ENCODE measurements at places on chromosomes 3 and 15.

- no peak for DNase-seq
Measured at GRCh38 chr3:126984391-126985131, 1.6 kb downstream of the PLXNA1 start.

DNA sequence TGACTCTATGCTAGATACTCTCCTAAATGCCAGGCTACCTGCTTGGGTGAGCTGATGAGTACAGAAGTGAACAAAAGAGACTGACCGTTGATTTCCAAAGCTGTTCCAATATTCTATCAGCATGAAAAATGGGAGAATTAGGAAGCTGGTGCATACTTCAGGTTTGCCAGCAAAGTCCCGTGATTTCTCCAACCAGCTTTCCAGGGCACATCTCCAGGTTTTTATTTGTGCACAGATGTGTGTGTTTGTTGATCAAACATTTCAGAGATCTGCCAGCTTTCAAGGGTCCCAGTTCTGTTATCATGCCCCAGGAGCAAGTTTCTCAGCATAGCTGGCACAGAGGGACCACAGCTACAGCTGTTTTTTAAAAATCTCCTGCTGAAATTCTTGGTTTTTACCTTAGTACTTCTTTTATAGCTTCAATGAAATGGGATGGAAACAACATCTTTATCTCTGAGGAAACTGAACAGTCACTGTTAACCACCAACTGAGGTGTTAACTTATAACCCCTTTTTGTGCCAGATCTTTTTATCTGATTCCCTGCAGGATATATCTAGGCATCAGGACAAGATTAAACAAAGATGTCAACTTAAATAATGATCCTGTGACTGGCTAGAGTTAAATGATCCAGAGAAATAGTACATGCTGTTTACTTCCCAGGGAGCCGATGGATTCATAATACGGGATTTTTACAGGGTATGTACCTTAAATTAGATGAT, 380.8 kb downstream of the GRM7 start:
- no peak for DNase-seq

GRCh38 chr15:55917881-55918296, 75.5 kb downstream of the NEDD4 start:
- DNase-seq, result no peak

GRCh38 chr3:31213869-31214486, 318.7 kb upstream of the STT3B start:
- no peak for DNase-seq

DNA sequence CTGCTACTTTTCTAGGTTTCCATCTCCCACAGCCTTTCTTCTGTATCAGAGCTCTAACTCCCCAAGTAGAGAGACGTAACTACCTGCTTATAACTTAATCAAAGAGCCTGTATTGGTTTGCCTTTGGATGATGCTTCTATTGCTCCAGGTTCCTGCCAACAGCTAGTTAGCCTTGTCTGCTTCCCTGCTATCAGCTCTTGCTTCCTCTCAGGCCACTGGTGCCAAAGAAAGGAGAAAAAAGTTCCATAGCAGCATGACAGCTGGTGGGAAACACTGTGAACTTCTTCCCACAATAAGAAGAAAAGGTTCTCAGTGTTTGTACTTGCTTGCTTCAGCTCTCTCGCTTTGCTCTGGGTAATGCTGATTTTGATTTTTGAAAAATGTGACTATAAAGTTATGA, 206.6 kb downstream of the GBE1 start:
- DNase-seq, result no peak

GRCh38 chr3:78177780-78178179, 1137.9 kb downstream of the ROBO2 start:
- no peak for DNase-seq

DNA sequence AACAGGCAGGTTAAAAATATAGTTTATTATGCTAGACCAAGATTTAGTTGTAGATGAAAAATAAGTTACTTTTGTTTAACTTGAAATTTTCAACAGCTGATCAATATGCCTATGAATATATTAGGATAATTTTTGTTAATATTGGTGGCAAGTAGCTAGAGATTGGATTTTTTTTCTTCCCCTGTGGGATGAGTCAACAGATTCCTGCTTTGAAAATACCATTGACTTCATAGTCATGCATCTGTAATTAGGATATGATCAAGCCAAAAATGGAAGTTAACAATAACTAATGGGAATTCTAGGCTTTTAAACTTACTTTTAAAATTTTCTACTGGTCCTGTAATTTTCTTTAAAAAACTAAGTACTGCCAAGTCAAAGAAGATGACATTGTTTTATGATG, 211.7 kb downstream of the ZIC1 start:
- no peak for DNase-seq

DNA sequence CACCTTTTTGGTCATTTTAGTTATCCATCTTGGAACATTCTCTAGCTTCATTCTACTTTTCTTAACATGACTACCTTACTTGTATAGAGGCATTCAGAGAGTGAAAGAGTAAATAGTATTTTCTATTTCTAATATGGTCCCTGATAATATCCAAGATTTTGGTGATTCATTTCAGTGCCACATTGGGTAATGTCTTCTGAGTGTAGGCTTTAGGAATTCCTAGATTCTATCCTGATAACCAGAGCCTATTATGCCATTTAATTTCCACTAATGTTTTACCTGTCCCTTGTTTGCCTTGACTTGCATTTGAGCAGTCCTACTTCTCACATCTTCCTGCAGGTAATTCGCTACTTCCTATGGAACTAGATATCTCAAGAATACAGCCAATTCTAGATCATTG, 21.8 kb downstream of the ADGRG7 start:
- DNase-seq, result no peak

- DNase-seq, result no peak
Measured at GRCh38 chr3:105351821-105352220, 14.9 kb upstream of the ALCAM start.

DNA sequence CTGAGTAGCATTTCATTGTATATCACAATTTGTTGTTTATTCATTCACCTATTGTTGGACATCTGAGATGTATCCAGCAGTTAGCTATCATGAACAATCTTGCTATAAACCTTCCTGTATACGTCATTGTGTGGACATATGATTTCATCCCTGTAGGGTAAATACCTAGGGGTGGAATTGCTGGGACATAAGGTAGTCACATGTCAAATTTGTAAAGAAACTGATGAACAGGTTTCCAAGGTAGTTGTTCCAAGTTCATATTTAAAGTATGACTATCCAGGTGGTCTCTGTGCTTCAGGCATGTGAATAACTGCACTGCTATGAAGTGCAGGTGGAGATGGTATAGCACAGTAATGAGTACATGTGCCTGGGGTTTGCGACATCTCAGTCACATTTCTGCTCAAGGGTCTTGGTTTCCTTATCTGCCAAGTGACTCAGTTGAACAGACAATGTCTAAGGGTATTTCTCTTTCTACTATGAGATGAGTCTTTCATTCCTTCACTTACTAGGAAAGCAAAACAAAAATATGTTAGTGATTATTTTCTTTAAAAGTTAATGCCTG, 229.0 kb upstream of the HES1 start:
- no peak for DNase-seq

- DNase-seq, result peak; percentile 32
Measured at GRCh38 chr15:25684521-25685431, 178.4 kb downstream of the ATP10A start.

DNA sequence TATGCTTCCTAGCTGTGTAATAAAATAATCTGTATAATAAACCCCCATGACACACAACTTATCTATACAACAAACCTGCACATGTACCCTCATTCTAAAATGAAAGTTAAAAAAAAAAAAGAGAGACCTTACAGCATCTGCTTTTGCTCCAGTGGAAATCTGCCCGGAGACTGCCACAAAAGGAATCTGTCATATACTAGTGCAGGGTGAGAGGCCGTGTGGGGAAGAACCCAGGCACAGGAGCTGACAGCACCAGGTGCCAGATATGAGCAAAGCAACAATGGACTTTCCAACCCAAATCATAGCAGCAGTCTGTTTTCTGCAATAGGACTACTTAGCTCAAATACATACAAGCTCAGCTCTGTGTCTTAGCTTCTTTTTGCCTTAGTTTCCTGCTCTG, 346.5 kb downstream of the ROBO1 start:
- DNase-seq, result no peak

- DNase-seq, result no peak
Measured at GRCh38 chr3:189316296-189317019, 144.7 kb downstream of the TPRG1 start.

GRCh38 chr3:47813551-47814177, 10.7 kb downstream of the DHX30 start:
- no peak for DNase-seq

DNA sequence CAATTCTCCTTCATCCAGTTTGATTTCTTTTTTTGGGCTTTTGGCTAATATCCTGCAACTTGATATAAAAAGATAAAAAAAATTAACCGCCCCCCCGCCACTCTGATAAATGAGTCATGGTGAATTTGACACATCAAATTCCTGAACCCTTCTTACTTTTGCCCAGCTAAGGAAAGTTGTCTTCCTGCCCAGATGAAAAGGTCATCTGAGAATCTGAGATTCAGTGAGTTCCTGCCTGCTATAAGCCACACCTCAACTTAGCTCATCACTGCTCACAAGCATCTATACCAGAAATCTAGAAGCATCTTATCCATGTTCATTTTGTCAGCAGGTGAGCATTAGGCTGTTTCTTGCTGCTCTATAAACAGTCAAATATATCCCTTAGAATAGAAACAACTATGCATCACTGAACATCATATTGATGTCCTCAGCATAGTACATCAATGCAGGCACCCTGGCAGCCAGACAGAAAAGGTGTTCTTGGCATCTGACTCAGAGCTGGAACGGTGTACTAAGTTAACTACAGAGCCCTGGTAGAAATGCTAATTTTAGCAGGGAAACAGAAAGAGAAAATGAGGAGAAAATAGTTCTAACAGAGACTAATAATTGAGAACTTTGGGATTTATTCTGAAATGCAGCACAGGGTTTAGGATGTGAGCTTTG, 77.1 kb downstream of the SEMA6D start:
- no peak for DNase-seq

DNA sequence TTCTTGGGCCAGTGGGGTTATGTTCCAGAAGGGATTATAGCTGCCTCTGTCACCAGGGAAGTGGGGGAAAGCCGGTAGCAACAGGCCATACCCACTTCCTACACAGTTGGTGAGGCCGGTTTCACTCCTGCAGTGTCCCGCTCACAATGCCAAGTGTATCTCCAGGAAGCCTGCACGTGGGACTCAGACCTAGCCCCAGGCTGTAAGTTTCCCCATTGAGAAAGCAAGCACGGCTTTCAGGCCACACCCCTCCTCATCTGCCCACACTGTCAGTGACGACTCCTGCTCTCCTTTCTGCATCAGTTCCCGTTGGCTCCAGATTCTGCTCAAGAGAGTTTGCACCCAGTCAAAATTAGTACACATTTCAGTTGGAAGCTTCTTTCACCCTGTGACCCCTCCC, 51.6 kb upstream of the CPOX start:
- DNase-seq, result no peak

DNA sequence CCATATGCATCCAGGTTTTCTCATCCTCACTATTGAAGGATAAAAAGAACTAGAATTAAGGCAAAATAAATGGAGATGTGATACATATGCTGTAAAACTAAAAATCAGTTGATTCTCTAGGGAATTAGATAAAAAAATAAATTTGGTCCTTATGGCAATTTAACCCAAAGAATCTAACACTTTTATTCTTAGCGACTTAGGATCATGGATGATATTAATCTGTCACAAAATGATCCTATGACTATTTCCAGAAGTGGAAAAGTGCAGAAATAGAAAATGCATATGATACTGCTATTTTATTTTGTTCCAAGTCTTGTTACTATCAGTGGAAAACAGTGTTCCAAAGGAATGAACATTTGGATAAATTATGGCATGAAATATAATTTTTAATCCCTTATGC, 746.3 kb downstream of the ROBO2 start:
- no peak for DNase-seq

DNA sequence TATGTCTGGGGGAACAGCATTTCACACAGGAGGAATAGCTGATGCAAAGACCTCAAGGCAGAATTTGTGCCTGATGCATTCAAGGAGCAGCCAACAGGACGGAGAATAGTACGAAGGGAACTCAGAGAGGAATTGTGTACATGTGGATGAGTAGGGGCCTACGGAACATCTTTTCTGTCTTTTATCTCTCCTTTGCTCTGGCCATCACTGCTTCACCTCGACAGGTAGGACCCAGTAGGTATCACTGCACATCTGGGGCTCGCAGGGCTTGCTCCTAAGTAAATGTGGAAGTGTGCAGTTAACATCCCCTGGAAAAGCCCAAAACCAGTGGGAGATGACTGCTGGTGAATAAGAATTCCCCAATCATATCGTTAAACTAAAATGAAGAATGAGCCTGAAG, 56.4 kb upstream of the POU1F1 start:
- no peak for DNase-seq

- no peak for DNase-seq
Measured at GRCh38 chr15:54580643-54581042, 602.4 kb downstream of the UNC13C start.

DNA sequence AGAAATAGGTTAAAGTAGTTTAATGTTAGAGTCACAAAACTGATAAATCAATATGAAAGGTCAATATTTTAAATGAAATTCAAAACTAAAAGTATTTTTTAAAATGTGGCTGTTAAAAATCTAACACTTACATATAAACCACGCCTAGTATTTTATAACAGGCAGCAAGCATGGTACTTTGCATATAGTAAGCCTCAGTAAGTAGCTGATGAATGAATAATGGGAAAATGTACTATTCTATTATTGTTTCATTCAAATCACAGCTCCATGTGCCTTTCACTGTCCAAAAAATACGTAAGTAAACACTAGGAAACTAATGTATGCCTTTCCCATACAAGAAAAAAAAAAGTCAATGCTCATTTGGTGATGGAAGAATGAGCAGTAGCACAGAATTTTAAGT, 17.8 kb downstream of the CCDC39 start:
- no peak for DNase-seq

- no peak for DNase-seq
Measured at GRCh38 chr3:194976874-194977273, 291.2 kb downstream of the FAM43A start.

GRCh38 chr3:158785972-158786371, 15.9 kb upstream of the MFSD1 start:
- no peak for DNase-seq

DNA sequence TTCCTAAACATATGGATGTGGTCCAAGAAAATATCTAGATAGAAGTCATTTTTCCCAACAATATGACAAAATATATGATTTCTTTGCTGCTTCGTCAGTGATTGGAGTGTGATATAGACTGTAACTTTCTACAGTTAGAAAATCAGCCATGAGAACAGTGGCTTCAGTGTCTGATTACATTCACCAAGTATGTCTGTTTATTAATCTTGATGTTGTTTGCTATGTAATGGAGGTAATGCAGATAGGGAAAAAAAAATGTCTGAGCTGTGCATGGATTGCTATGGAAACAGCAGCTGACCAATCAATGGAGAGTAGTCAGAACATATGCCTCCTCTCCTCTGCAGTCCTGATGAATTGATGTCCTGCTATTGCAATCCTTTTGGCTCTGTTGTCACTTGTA, 72.3 kb upstream of the GAP43 start:
- no peak for DNase-seq

GRCh38 chr15:31367730-31368344, 41.2 kb downstream of the KLF13 start:
- DNase-seq, result no peak

DNA sequence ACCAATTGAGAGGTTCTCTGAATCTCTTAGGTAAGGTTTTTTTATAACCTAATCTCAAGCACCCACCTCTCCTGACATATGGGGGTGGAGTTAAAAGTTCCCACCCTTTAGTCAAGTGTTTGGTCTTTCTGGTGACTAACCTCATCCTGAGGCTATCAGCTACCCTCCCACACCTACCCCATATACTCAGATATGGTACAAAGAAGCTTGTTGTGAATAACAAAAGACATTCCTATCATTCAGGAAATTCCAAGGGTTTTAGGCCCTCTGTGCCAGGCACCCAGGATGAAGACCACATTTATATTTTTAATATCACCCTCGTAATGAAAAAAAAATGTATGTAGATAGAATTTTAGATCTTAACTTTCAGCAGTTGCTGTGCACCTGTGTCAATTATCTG, 9.0 kb downstream of the CHMP2B start:
- no peak for DNase-seq
